ENCODE measurements at places on chromosomes 5 and 9. TPM values are rescaled to one million over a fixed set of nuclear protein-coding genes. Genes with fewer than 3 reads are reported as not detected.

Gene DUSP1
- total RNA-seq, result 695 TPM

Gene CEL
- 1.1 TPM for total RNA-seq

Gene TUSC1
- 17.7 TPM for total RNA-seq

Gene PCDHB8
- 0.82 TPM for total RNA-seq

Gene WNT8A
- total RNA-seq, result not detected

Gene PGGT1B
- 12.3 TPM for total RNA-seq

Gene GPR21
- 1.4 TPM for total RNA-seq

Gene SHISAL2B
- not detected for total RNA-seq

Gene SPATA31C1
- total RNA-seq, result not detected

DNA sequence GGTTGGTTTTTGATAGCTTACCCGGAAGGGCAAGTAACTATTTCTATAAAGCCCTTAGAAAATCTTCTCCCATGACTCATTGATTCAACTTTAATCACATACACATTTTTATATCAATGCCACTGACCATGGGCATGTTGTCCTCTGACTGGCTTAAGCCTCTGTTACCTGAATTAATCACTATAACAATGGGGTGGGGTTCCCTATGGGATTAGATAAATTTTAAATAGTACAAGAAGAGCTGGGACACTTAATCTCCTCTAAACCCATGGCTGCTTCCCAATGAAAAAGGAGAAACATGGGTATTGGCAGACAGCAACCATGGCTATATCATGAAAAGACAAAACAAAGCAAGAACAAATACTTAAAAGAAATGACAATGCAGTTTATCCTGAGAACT, 636.2 kb downstream of the BRINP1 start:
- DNase-seq, result no peak

- no peak for DNase-seq
Measured at GRCh38 chr5:44236040-44236439, 153.2 kb downstream of the FGF10 start.

- peak; percentile 87 for DNase-seq
Measured at GRCh38 chr9:95025213-95026147, 292.0 kb downstream of the FANCC start.

- DNase-seq, result no peak
Measured at GRCh38 chr5:133079048-133079447, 27.2 kb downstream of the HSPA4 start.

GRCh38 chr9:82488313-82489200, 500.0 kb downstream of the SPATA31D1 start:
- no peak for DNase-seq

DNA sequence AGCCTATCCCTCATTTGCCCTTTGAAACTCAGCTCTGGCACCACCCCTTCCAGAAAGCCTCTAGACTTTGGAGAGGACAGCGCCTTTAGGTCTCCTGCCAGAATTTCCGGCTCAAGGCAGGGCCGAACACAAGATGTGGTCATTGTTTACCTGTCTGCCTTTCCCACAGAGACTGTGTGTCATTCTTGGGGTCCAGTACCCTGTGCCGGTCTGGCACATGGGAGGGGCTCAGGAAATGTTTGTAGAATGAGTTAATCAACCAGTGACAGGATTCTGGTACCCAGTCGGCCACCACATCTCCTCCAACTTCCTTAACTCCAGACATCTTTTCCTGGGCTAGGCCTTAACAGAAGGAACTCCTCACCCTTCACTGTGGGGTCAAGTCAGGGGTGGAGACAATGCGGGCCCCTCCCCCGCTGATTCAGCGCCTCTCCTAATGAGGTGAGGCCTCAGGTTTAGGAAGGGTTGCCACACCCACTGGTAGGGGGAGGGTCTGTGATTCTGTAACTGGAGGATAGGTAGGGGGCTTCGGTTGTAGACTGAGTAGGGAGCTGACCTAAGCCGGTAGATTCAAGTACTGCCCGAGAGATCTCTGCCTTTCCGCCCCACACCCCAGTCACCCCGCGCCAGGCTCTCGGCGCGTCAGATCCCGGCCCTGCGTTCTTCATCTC, 29.3 kb downstream of the PCDH1 start:
- peak; percentile 75 for DNase-seq

DNA sequence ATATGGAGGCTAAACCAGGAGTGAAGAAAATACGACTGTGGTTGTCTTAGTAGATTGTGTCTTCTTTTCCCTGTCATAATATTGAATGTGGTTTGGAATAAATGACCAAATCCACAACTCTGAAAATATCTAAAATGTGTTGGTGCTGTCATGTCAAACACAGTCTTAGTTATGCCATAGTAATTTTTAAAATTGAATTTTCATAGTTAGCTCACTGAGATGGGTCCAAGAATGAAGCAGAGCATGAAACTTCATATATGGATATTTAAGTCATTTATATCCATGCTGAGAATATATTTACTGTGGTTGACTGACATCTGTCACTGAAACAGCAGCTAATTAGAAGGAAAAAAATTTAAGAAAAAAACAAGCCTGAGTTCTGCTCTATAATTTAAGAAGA, 260.4 kb upstream of the ATP10B start:
- no peak for DNase-seq

GRCh38 chr9:38761999-38762398, 42.1 kb upstream of the FAM240B start:
- no peak for DNase-seq

- DNase-seq, result no peak
Measured at GRCh38 chr5:111407562-111407961, 104.8 kb downstream of the STARD4 start.

GRCh38 chr9:89309608-89310474, 1.2 kb upstream of the CKS2 start:
- no peak for DNase-seq

DNA sequence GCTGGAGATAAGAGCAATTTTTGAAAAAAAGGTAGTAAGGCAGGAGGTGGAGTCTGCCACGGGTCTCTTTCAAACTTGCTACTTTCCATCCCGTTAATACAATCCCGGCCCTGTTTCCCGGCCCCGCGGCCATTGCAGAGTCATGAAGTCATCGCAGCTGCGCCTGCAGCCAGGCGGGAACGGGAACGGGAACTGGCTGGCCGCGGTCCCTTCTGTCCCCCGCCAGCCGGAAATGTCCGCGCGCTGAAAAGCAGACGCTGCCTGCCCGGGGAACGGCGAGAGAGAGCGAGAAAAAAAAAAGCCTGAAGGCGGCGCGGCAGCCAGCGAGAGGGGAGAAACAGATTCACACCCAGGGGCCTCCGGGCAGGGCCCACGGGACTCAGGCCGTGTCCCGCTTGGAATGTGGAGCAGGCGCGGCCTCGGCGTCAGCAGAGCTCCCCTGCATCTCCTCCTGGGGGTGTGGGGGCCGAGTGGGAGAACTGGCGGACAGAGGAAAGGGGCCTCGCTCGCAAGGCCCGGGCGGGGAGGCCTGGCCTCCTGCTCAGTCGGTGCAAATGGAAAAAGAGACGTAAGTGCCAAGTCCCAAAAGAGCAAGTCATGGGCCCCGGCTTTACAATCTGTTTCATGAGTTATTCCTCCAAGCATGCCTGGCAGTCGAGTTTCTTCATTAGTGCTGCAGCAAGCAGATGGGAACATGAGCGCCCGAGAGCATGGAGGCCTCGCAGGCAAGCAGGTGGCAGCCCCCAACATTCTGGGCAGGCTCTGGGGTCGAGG, 201.2 kb upstream of the GAS1 start:
- DNase-seq, result peak; percentile 91

GRCh38 chr5:9124071-9124470, 421.8 kb downstream of the SEMA5A start:
- DNase-seq, result no peak

DNA sequence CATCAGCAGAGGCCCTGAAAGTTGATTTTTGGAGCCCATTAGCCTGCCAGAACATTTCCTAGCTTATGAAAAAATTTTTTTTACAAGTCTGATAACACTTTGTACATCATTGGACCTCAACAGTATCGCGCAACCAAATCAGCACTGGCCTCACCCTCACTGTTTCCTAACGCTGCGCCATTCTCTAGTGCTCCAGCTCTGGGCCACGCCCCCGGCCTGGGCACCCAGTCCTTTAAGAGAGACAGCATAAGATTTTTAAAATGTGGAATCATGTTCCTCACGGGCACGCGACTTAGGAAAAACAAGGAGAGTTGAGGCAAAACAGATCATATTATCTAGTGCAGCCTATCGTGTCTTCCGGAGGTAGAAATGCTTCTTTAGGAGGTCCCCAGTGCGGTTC, 114.5 kb downstream of the BOD1 start:
- no peak for DNase-seq

DNA sequence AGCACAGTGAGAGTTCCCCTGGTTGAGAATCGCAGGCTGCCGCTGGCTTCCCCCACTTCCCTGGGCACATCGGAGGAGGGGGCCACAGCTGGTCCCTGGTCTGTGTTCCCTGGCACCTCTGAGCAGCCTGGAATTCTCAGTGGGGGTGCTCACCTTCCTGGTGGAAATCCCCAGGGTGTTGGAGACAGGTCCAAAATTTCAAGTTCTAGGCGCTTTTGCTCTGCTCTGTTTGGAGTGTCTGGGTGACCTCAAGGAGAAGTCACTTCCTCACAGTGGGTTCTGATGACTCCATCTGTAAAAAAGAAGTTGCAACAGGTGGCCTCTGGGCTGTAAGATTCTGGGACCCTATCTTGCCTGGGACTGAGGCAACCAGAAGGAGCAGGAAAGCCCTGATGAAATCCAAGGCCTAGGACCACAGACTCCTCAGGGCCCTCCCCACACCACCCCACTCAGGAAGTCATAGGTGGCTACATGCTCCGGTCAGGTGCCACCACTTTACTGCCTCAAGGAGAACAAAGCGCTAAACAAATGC, at the start of gene TRAF1:
TRAF1 (minus strand) TSS at position 400 of the 532 bp plus-strand sequence. CDS start 721 bp downstream, outside the sequence.
- peak; percentile 61 for DNase-seq

DNA sequence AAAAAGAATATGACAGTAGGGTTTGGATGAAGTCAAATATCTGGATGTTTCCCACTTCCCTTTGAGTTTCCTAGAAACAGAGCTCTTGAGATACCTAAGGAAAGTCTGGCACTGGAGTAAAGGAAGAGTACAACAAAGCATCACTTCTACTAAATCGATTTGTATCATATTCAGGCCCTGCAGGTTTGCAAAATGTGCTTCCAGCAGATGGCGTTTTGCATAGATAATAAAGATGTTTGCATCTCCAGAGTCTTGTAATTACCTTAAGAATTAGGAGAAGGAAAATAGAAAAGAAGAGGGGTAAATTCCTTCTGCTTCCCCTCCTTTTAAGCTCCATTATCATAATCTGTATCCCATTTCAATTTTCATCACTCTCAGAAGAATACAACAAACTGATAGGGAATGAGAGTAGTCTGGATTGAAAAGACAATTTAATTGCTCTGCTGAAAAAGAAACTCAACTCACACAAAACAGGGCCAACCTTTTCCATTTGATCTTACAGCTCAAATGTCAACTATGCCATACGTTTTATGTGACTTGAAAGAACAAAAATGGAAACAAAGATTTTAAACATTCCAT, 380.4 kb downstream of the PTPRD start:
- no peak for DNase-seq

- no peak for DNase-seq
Measured at GRCh38 chr5:96709152-96709821, 47.1 kb downstream of the CAST start.
